ENCODE measurements at places on chromosomes 11 and 22.

GRCh38 chr11:2933375-2934020, 4.3 kb upstream of the PHLDA2 start:
- DNase-seq, result peak; percentile 47

GRCh38 chr11:41245704-41246398, 213.6 kb downstream of the LRRC4C start:
- no peak for DNase-seq

DNA sequence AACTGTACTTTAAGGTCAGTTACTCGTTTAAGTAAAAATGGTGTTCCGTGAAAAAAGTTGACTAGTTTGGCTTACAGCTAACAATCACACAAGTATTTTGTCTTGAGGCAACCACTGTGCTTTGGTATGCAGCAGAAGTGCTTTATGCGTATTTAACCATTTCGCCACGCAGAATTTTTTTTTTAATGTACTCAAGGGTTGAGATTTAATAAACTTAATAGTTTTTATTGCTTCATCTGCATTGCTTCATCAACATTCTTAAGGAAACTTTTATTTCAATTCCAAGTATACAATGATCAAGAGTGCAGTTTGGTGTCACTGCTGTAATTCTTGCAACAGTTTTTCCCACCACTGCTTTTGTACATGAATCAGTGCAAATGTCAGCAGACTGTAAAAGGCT, 66.4 kb downstream of the ZNRF3 start:
- no peak for DNase-seq

GRCh38 chr11:66126064-66126463, 56.0 kb downstream of the PACS1 start:
- DNase-seq, result no peak

DNA sequence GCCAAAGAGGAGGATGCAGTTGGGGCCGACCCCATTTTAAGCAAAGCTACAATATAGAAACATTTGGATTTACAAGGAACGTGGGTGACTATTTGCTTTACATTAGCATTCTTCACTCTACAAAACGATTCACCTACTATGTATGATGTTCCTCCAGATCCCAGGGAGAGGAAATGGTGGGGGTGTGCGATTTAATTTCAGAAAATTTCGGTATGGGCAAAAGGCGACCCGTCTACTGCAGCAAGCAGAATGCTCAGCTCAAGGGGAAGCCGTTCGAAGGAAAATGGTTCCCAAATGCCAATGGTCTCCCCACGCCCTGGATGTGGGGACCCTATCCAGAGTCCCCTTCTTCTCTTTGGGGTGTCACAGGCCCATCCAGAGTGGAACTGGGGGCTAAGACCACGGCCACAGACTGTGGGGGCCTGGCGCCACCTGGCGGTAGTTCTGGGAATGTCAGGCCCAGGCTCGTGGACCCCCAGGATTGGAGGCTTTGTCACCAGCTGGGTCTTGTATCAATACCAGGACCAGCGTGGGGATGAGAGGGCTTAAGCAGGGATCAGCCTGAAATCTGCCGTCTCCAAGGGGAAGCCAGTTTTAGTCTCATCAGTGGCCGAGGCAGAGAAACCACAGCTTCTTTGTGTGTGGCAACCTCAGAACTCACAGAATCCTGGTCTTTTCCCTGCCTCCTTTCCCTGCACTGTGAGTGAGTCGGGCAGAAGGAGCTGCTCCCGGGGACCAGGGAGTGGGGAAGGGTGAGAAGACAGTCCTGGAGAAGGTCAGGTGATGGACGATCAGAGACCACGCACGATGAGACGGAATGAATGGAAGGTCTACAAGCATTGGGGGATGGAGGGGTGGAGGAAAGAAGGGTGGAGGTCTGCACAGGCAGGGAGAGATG, 8.4 kb downstream of the LRRC10B start:
- DNase-seq, result no peak

DNA sequence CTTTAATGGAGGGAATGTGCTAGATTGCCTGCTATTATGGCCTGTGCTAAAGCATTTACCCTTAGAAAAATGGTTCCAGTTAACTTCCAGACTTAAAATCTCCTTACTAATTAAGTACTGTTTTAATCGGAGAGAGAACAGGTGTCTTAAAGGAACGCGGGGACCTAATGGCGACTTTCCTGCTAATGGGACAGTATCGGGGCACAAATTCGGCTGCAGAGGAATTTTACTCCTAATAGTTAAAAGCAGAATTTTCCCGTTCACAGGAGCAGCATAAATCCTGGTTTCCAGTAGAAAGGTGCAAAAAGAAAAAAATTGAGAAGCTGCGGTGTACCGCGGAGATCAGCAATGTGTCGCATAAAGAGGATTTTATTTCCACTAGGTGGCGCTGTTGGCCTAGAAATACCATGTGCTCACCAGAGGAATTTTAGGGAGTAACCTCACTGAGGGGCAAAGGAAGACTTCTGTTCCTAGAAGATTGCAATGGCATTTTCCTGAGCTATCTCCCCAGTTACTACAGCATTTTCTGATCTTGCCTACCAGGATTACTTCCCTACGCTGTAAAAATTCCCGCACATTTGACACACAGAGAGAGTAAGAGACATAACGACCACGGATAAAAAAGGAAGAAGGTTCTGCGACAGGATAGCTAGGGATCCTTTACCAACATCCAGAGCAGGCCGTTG, 44.5 kb downstream of the ZNF280B start:
- DNase-seq, result peak; percentile 58

DNA sequence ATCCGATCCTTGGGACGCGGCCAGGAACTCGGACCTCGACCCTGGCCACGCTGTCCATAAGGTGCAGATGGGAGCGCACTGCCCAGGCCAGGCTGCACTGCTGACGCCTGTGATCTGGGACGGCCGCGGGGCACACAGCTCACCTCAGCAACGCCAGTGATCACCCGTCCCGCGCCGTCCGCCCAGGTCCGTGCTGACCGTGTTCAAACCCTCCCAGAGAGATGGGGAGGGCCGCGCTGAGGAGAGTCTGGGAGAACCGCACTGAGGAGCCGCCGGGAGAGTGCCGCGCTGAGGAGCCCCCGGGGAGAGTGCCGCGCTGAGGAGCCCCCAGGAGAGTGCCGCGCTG, 636 bp downstream of the KCNQ1OT1 start:
- DNase-seq, result no peak

- DNase-seq, result peak; percentile 19
These were observed 45.2 kb upstream of the PRSS23 start for GRCh38 chr11:86755146-86755545.

DNA sequence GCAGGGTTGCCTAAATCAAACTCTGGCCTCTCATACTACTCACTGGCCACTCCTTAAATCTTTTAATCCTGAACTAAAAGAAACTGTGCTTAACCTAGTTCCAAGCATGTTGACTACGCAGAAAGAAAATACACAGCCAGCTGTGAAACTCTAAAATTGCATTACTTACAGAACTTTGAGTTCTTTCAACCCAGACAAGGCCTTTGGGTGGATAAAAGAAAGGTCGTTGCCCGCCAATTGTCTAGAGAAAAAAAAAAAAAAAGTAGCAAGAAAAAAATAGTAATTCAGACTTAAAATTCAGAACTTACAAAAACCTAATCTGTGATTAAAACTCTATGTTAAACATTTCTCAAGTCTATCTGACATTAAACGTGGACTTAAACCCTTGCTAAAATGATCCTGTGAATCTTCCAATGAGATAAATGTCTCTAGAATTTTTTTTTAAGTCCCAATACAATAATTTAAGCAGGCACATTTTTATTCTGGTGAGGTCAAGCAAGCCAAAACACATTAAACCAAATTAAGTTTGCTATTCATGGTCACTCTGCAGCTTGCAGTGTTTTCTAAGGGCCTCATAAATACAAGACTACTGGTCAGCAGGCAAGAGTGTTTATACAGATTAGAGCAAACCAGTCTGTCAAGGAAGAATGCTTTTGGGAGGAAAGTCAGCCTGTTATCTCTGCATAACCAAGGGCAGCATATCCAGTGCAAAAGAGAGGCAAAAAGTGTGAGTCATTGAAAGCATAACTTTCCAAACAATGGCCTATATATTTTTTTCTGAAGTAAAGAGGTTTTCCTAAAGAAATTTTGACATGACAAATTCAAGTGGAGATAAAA, 29.5 kb upstream of the CCDC34 start:
- no peak for DNase-seq

GRCh38 chr11:46234311-46234710, 43.2 kb upstream of the CREB3L1 start:
- no peak for DNase-seq

DNA sequence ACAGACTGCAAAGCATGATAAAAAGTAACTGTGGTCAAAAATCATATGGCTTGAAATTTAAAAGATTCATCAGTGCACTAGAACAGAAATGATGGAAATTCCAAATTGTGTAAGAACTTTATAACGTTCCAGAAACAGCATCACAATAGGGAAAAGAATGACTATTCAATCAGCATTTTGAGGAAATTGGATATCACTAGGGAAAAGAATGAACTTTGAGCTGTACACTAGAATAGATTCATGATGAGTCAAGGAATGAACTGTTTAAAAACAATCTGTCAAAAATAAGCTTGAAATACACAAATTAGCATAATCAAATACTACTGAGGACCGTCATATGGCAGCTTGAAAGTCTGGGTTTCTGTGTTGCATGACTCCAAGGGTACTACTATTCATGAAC, 20.5 kb upstream of the HEPHL1 start:
- no peak for DNase-seq

- DNase-seq, result no peak
These were observed 2.6 kb upstream of the MMP10 start for GRCh38 chr11:102783016-102783415.

- DNase-seq, result no peak
These were observed 133.3 kb downstream of the TBC1D22A start for GRCh38 chr22:46895753-46896152.

DNA sequence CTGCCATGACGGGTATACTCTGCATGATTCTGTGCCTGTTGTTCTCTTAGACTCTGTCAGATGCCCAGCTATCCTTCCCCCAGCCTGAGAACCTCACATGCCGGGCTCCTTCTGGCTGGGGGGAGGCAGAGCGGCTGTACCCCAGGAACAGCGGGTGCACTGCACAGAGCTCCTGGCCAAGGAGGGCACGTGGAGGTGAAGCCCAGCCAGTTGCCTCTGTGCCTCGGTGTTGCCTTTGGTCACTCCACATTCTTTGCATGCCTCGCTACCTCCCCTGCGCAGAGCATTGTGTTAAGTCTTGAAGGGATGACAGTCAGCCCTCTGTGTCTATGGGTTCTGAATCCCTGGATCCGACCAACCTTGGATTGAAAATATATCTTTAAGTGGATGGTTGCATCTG, 77.7 kb downstream of the FEZ1 start:
- DNase-seq, result no peak

- DNase-seq, result no peak
These were observed 3.1 kb downstream of the CDC42EP1 start for GRCh38 chr22:37563153-37564081.

DNA sequence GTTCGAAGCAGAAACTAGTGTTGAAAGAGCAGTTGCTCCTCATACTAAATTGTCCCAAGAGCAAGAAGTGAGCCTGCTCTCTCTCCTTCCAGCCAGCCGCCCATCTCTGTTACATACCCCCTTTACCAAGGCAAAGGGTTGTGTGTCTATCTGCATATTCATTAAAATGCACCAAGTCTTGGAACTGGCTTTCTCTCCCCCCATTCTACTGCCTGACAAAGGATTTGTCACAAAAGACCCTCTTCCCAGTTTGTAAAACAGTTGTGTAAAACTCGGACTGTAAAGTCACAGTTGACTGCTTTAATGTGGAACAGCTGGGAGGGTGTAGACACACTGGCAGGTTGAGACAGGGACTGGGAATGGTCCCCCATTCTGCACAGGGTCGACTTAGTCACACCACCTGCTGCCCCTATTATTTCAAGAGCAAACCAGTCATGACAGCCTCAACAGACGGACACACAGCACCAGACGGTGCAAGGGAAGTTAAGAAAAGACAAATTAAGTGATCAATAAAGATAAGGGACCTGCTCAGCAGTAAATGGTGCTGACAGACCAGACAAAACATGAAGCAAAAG, 60.0 kb upstream of the HTATIP2 start:
- no peak for DNase-seq

DNA sequence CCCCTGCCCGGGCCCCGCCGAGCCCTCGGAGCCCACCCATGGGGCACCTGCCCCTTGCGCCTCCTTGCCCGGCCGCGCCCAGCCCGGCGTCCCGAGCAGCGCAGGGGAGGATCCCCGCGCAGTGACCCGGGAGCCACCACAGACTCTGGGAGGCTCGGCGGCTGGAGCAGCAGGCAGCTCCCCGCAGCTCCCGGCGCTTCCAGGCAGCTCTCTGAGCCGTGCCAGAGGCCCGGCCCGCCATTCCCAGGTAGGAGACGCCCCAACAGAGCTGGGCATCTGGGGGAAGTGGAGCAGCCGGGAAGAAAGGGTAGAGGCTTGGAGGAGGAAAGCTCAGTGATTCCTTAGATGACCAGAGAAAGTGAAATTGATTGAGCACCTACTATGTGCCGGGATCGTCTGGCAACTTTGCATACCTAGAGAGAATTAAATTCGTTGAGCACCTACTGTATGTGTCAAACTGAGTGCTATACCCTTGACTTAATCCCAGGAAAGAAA, 670 bp downstream of the RASD2 start:
- no peak for DNase-seq

DNA sequence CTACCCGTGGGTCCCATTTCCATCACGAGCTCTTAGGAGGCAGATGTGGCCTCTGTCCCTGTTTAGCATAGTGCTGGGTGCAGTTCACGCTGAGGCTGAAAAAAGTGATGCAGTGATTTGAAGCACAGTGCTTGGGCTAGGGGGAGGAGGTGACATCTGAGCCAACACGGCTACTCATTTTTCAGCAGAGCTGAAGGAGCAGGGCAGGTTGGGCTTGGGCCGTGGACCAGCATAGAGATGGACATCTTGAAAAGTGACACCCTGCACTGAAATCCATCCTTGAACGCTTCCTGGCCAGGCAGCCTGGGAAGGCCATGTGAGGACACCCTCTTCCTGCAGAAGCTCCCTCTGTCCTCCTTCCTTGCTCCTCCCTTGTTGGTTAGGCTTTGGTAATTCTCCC, 66.4 kb downstream of the ADAMTS15 start:
- DNase-seq, result no peak

DNA sequence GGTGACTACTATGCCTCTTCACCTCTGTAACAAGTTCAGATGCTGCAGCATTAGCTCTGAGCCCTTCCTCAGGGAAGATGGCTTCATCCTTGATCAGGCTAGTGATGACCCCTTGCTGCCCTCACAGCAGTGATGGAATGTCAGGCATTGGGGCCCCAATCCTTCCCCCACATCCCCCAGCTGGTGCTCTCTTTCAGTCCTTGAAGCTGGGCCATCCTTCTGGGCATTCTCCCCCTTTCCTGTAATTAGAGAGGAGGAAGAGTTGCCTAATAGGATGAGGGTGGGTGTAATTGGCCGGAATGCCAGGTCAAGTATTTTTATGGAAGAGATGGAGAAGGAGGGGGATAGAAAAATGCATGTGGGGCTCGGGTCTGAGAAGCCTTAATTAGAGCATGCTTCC, 62.6 kb downstream of the TRAF6 start:
- no peak for DNase-seq
